Activated CD8-positive, alpha-beta T cell treated with anti-CD3 and anti-CD28 coated beads for 36 hours (primary cell): ENCODE measurements at places on chromosomes 12 and 14. TPM values are rescaled to one million over a fixed set of nuclear protein-coding genes. Genes with fewer than 3 reads are reported as not detected.

HSP90AA1 gene
- 1,115 TPM for total RNA-seq

MYRFL gene
- total RNA-seq = not detected

- no peak overlapping the region for H3K4me3 ChIP-seq
- H3K27ac ChIP-seq = no peak overlapping the region
- H3K27me3 ChIP-seq = no peaks in the 10 kb centered on the region
- H3K4me1 ChIP-seq = no peaks in the 10 kb centered on the region
- H3K36me3 ChIP-seq = no peaks in the 10 kb centered on the region
- DNase-seq = no peak
These were observed 772.9 kb downstream of the MED13L start for GRCh38 chr12:115504306-115505290.

GRCh38 chr12:92639017-92639416 lies 63.8 kb upstream of the PLEKHG7 start:
- no peaks in the 10 kb centered on the region for H3K36me3 ChIP-seq
- H3K4me1 ChIP-seq = no peaks in the 10 kb centered on the region
- no peak overlapping the region for H3K27ac ChIP-seq
- no peak for DNase-seq
- peaks cover 1% of the 10 kb centered on the region for H3K27me3 ChIP-seq
- H3K4me3 ChIP-seq = no peak overlapping the region

GRCh38 chr14:102873546-102874061 lies 48.9 kb upstream of the AMN start:
- no peak overlapping the region for H3K4me3 ChIP-seq
- H3K27me3 ChIP-seq = no peaks in the 10 kb centered on the region
- H3K36me3 ChIP-seq = peaks cover 40% of the 10 kb centered on the region
- DNase-seq = no peak

DNA sequence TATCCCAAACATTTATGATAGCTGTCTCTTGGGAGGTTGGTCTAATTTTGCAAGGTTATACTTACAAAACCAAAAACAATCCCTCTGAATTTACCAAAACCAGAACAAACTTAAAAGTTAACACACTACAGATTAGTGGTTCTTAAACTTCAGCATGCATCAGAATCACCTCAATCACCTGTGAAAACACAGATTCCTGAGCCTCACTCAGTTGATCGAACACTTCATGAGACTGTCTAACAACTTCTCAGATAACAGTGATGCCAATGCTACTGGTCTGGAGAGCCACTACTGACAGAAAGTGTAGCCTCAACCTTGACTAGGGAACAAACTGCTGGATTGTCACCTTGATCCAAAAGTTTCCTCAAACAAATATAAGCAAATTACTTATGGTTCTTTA lies 44.2 kb downstream of the ATP2B1 start:
- peaks cover 63% of the 10 kb centered on the region for H3K4me1 ChIP-seq
- no peak overlapping the region for H3K27ac ChIP-seq
- H3K27me3 ChIP-seq = no peaks in the 10 kb centered on the region
- no peak overlapping the region for H3K4me3 ChIP-seq
- no peak for DNase-seq
- H3K36me3 ChIP-seq = peaks cover 9% of the 10 kb centered on the region

KRT6C gene
- not detected for total RNA-seq

C12orf54 gene
- total RNA-seq = not detected

- no peak overlapping the region for H3K27ac ChIP-seq
- no peaks in the 10 kb centered on the region for H3K27me3 ChIP-seq
- H3K4me3 ChIP-seq = no peak overlapping the region
- H3K4me1 ChIP-seq = no peaks in the 10 kb centered on the region
- no peak for DNase-seq
These were observed 49.8 kb downstream of the CCDC85C start for GRCh38 chr14:99554184-99554583.

ZBTB1 gene
- 64.7 TPM for total RNA-seq

- no peaks in the 10 kb centered on the region for H3K36me3 ChIP-seq
- peaks cover 2% of the 10 kb centered on the region for H3K27me3 ChIP-seq
- no peak for DNase-seq
- no peak overlapping the region for H3K4me3 ChIP-seq
These were observed 53.2 kb downstream of the B4GALNT3 start for GRCh38 chr12:512933-513332.

DNA sequence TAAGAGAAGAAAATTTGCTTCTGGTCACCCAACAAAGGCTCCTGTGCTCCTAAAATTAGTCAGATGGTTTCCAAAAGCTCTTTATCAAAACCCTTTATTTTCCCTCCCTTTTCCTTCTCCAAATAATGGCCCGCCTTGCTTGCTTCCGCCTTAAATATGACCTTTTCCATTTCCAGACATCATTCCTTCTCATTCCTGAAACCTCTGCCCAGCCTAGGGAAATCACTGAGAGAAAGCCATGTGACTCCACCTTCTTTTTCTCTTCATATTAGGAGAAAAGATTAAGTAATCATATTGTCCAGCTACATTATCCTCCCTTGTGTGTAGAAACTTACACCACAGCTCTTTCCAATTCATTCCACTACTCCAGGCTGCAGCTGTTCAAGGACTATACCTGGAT lies 75.7 kb upstream of the GPHB5 start:
- peaks cover 19% of the 10 kb centered on the region for H3K36me3 ChIP-seq
- DNase-seq = no peak
- H3K27ac ChIP-seq = no peak overlapping the region
- H3K4me3 ChIP-seq = no peak overlapping the region
- peaks cover 7% of the 10 kb centered on the region for H3K4me1 ChIP-seq

DNA sequence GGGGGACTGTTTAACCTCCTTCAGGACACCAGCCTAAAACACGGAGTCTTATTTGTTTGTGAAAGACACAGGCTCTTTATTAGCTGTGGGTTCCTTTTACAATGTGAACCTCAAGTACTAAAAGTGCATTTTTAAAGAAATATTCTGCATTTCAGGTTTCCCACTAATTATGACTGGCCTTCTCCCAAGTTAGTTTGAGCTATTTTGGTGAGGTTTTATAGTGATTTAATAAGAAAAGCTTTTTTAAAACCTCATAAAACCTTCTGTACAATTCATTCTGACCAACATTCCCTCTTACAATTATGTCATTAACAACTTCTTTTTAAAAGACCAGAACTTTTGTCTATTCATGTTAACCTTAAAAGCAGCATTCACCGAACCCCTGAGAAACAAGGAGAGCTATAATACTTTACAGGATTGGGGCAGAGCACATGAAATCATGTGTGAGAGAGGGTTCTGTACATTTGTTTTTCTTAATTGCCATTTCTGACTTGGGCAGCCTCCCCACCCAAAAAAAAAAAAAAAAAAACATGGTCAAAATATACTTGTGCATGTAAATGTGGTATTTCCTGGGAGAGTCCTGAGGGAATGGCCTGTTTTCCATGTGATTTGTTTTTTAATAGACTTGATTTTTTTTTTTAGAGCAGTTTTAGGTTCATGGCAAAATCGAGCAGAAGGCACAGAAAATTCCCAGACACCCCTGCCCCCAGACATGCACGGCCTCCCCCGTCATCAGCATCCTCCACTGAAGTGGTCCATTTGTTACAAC lies 169.5 kb downstream of the CHST11 start:
- H3K27ac ChIP-seq = no peak overlapping the region
- no peak for DNase-seq
- H3K4me1 ChIP-seq = peaks cover 14% of the 10 kb centered on the region
- no peaks in the 10 kb centered on the region for H3K36me3 ChIP-seq

DIO2 gene
- total RNA-seq = not detected

FGD6 gene
- 0.54 TPM for total RNA-seq

- H3K27ac ChIP-seq = no peak overlapping the region
- H3K36me3 ChIP-seq = no peaks in the 10 kb centered on the region
- no peak for DNase-seq
- H3K4me3 ChIP-seq = no peak overlapping the region
These were observed 42.9 kb downstream of the WSCD2 start for GRCh38 chr12:108172033-108172432.

- peaks cover 30% of the 10 kb centered on the region for H3K27me3 ChIP-seq
- H3K4me3 ChIP-seq = no peak overlapping the region
- no peaks in the 10 kb centered on the region for H3K36me3 ChIP-seq
- no peak overlapping the region for H3K27ac ChIP-seq
These were observed 11.1 kb upstream of the KRT7 start for GRCh38 chr12:52221912-52222457.

DNA sequence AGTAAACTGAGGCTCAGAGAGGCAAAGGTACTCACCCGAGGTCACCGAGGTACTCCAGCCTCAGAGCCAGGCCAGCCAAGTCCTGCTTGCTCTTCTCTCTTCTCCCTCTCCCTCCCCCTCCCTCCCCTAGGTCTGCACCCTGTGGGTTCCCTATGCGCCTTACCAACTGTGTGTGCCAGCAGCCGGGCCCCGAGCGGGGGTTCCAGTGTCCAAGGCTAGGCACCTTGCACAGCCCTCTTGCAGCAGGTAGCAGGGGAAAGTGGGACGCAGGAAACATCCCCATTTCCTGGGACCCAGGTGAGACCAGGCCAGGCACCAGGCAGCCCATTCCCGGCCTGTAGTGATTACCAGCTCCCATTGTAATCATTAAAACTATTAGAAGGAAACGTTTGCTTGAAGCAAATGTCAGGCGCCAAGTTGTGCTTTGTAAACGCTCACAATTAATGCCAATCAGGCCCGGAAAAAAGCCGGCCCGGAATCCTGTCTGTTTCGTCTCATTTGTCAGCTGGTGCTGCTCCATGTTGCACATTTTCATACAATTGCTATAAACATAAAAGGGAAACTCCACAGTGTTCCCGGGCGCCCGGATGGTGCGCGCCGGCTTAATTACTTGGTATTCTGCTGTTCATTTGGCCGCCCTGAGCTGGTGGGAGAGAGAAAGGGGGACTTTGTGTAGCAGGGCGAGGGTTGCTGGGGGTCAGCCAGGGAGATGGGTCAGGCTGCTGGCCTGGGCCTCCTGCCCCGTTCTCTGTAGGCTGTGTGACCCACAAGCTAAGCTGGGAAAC lies 11.9 kb downstream of the FAM222A start:
- H3K27me3 ChIP-seq = no peaks in the 10 kb centered on the region
- H3K36me3 ChIP-seq = no peaks in the 10 kb centered on the region
- peaks cover 3% of the 10 kb centered on the region for H3K4me1 ChIP-seq
- no peak overlapping the region for H3K4me3 ChIP-seq
- DNase-seq = no peak

- no peaks in the 10 kb centered on the region for H3K36me3 ChIP-seq
- H3K4me1 ChIP-seq = peaks cover 6% of the 10 kb centered on the region
- no peak for DNase-seq
- H3K27ac ChIP-seq = no peak overlapping the region
These were observed 15.6 kb downstream of the ACVRL1 start for GRCh38 chr12:51922762-51923505.

- H3K27me3 ChIP-seq = no peaks in the 10 kb centered on the region
- no peak overlapping the region for H3K4me3 ChIP-seq
- peaks cover 13% of the 10 kb centered on the region for H3K4me1 ChIP-seq
- H3K36me3 ChIP-seq = no peaks in the 10 kb centered on the region
- no peak for DNase-seq
- H3K27ac ChIP-seq = no peak overlapping the region
These were observed 43.5 kb downstream of the MNAT1 start for GRCh38 chr14:60777856-60778578.
